ENCODE measurements at places on chromosomes 2 and 18.

GRCh38 chr18:36160959-36161371 is 26.3 kb upstream of the MOCOS start:
- no peak for DNase-seq

- no peak for DNase-seq
Observed at GRCh38 chr2:16238001-16238761, 297.8 kb downstream of the MYCN start.

DNA sequence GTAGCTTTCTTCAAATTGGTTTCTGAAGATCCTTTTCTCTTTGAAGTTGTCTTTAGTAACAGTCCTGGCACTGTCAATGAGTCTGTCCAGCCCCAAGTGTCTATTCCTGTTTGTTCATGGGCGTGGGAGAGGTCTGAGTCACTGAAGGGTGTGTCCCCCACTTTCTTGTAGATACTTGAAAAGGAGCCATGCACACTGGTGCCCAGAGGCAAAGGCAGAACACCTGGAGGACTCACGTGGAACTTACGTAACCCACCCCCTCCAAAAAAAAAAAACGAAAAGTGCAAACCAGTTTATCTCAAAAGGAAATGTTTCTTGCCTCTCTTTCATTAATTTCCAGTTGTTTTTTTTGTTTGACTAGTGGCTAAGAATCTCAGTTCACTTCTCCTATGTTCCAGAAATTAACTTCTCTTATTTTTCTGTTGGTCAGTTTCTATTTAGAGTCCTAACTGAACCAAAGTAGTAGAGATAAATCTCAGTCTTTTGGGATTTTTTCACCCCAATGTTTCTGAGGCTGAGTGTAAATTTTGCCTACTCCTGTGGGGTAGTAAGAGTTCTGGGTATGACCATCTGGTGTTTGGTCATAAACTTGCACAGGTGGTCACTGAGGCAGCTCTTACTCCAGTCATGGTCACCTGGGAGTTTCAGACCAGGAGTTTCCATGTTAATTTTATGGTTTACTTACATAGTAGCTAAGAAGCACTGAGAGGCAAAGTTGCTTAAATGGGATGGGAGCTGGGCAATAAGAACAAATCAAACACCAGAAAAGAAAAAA is 54.9 kb downstream of the DSC3 start:
- no peak for DNase-seq

GRCh38 chr2:55840460-55840859 is 83.1 kb downstream of the EFEMP1 start:
- DNase-seq, result no peak

GRCh38 chr2:23618265-23618664 is 233.3 kb downstream of the KLHL29 start:
- no peak for DNase-seq

- no peak for DNase-seq
Observed at GRCh38 chr18:28208268-28208667, 31.3 kb upstream of the CDH2 start.

DNA sequence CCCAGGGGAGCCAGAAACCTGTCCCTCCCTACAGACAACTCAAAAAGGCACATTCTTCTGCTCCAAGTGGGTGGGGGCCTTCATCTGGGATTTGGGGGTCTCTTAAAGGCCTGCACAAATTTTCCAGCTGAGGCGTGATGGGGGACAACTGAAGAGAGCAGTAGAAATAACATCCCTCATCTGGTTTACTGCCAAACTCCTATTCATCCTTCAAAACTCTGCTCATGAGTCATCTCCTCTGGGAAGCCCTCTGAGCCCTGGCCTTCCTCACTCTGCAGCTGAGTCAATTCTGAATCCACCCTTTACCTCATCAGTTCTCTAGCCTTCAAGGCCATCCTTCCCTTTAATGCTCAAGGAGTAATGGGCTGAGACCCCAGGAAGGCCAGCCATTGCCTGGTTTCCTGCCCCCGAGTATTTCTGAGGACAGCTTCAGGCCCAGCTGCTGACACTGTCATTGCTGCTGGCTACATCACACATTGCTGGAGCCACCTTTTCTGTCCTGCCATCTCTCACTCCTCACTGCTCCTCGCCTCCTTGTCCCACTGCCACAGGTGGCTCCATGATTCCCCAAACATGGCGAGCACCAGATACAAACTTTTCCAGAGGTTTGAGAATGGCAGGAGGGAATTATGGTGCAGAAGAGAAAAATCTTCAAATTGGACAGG is 32.2 kb upstream of the GLI2 start:
- DNase-seq, result no peak

DNA sequence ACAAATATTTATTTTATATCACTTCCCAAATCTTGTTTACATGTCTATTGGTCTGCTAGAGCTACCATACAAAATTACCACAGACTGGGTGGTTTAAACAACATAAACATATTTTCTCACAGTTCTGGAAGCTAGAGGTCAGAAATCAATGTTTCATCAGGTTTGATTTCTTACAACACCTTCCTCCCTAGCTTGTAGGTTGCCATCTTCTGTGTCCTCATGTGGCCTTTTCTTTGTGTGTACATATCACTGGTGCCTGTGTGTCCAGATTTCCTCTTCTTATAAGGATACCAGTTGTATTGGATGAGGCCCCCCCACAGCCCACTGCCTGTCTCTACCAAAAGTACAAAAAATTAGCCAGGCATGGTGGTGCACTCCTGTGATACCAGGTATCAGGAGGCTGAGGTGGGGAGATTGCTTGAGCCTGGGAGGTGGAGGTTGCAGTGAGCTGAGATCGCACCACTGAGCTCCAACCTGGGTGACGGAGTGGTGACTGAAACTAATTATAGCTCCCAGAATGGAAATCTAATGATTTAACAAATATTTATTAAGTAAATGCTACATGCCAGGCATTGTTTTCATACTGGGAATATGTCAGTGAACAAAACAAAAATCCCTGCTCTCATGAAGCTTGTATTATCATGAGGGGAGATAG is 13.6 kb downstream of the EML4 start:
- DNase-seq, result no peak

GRCh38 chr2:152165306-152165705 is 10.3 kb downstream of the STAM2 start:
- DNase-seq, result no peak

DNA sequence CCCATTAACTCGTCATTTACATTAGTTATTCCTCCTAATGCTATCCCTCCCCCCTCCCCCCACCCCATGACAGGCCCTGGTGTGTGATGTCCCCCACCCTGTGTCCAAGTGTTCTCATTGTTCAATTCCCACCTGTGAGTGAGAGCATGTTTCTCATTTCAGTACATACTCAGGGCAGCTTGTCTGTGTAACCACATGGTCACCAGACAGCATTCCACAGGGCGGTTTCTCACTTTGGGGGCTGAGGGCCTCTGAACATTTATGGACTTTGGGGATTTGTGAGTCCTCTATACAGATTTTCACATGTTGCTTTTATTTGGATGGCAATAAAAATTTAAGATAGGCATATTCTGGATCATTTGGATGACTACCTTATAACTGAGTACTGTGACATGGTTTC is 84.0 kb downstream of the LYPD6B start:
- DNase-seq, result no peak

- no peak for DNase-seq
Observed at GRCh38 chr2:157327200-157327599, 1.6 kb upstream of the ERMN start.

GRCh38 chr2:55518841-55519165 is 715 bp upstream of the CFAP36 start:
- DNase-seq, result no peak

DNA sequence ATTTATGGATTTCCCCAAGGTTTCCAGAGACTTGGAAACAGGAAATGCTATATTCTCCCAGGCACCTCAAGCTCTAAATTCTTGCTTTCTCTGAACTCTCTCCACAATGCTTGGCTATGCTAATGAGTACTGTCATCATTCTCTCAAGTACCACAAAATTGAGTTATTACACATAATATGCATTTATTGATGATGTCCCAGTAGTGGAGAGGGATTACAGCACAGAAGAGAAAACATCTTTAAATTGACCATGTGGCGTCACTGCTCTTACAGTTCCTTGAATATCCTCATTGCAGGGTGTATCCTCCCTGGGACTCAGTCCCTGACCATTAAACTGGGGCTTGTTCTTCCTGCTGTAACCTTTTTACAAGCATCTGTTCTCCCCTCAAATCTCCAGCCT is 681.1 kb upstream of the FANCL start:
- DNase-seq, result no peak

GRCh38 chr18:80145196-80145804 is 36.2 kb downstream of the ADNP2 start:
- DNase-seq, result no peak

GRCh38 chr2:201642086-201642578 is 1.2 kb downstream of the TMEM237 start:
- DNase-seq, result no peak

GRCh38 chr18:64119916-64120315 is 29.0 kb downstream of the LINC00305 start:
- DNase-seq, result no peak

- DNase-seq, result no peak
Observed at GRCh38 chr18:57753063-57753462, 50.1 kb downstream of the ATP8B1 start.

DNA sequence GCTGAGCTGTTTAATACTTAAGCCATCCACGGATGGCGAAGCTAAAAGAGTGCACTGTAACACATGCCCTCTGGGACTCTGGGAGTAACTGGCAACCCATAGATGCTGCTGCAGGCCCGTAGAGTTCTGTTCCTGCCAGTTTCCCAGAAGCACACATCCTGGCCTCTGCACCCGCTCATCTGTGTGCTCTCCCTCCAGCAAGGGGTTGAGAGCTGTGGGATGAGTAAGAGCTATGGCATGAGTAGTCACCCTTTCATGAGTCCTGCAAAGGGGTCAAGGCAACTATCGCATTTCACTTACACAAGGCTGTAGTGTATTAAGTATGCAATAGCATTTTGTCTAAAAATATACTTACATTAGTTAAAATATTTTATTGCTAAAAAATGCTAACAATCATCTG is 1341.8 kb upstream of the NXPH2 start:
- no peak for DNase-seq

GRCh38 chr2:76825140-76825970 is 696.8 kb downstream of the LRRTM4 start:
- no peak for DNase-seq

GRCh38 chr18:62394006-62394763 is 69.1 kb downstream of the TNFRSF11A start:
- no peak for DNase-seq
